CD4-positive, alpha-beta T cell treated with Interleukin-1 beta for 1 hour (primary cell): ENCODE measurements at places on chromosomes 12 and 14.

DNA sequence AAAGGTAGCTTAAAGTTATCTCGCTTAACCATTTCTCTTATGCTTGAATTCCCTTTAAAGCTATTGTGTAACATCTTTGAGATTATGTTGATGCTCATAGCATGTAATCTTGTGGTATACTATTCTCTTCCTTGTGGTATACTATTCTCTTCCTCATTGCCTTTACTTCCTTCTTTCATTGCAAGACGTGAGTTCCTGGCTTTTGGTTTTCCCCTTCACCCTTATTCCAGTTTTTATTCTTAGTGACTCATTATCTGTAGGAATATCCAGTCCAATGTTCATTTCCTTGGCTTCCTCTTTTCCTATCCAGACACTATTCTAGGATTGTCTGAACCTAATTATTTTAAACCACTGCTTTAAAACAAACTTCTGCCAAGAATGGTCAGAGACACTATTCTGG lies 564.0 kb downstream of the CCER1 start:
- no peak for DNase-seq

GRCh38 chr12:127485528-127485927 lies 781.4 kb upstream of the TMEM132C start:
- DNase-seq = no peak

- no peak for DNase-seq
Observed at GRCh38 chr14:101889898-101890297, 74.5 kb upstream of the DYNC1H1 start.

DNA sequence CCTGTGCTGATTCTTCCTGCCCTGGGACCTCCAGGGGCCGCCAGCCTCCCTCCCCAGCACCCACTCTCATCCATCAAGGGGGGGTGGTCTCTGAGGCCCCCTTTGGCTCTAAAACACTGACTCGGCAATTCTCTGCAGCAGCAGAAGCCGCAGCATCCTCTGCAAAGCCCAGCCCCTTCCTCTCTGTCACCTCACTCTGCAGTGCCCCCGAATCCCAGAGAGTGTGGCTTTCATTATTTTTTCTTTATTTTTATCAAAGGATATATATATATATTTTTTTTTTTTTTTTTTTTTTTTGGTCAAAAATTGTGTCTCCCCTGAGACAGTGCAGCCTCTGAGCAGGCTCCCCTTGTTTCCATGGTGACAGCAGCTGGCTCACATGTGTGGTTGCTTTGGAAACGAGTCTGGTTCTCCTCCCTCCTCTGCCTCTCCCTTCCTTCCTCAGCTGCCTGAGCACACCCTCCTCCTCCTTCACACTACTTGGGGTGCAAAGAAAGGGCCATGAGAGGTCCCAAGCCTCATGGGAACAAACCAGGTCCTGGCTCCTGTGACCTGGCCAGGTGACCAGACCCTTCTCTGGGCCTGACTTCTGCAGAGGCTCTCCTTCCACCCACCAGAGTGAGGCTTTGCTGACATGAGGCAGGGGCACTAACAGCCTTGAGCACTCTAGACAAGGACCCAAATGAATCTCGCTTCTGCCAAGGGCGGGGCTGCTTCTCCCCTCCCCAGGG lies 100.5 kb downstream of the LRRC74A start:
- peak; percentile 86 for DNase-seq

DNA sequence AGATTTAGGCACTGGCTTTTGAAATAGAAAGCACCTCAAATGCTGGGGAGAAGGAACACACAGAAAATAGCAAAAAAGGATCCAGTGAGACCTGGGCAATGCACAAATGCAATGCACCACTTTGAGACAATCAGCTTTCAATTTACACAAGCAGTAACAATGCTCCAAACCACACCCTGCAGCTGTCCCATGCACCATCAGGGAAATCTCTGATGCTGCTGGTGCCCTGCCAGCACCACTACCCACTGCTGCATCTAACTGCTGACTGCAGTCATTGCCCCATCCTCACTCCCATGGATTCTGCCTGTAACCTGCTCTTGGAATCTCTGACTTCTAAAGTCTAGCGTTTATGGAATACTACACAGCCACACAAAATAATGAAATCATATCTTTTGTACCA lies 21.0 kb upstream of the HMGA2 start:
- no peak for DNase-seq

- peak; percentile 22 for DNase-seq
Observed at GRCh38 chr12:2853626-2854025, 3.2 kb downstream of the TEX52 start.

- DNase-seq = no peak
Observed at GRCh38 chr12:120614848-120615247, 25.6 kb upstream of the CABP1 start.

DNA sequence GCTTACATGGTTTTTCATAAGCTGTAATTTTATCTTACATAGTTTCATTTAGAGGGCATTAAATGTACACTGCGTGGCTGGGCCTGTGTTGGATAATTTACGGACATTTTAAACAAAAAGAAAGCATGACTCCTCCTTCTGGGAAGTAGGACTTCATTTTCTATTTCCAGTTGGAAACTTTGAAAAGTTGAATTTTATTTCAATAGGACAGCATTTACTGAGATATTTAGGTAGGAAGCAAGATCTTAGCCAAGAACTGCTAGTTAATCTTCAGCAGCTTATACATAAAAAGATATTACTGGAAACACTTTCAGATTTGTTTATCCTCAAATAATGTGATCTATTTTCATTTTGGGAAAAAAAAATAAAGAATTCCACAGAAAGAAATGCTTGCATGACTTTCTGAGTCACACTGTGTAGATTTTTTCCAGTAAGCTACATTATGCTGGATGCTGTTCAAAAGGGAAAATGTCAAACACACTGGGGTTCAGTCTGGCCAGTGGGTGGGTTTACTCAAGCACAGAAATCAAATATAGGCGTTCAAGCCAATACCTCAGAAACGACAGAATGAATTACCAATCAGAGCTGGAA lies 239.4 kb upstream of the KRR1 start:
- DNase-seq = no peak

- DNase-seq = peak; percentile 74
Observed at GRCh38 chr12:94263011-94263811, 114.8 kb downstream of the PLXNC1 start.

DNA sequence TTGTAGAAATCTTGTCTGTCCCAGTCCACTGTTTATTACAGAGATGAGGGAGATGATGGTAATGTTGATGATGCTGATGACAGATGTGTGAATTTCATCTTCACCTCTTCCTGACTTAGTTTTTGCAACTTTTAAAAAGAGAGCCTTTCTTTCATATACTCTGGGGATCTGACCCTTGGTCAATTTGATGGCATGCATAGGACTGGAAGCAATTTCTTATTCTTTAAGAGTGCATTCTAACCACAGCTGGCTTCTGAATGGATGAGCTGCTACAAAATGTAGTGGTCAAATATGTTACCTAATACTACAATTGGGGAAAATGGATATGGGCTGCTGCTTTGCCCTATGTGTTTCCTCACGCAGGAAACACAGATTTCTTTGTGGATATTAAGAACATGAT lies 80.8 kb downstream of the MYRFL start:
- no peak for DNase-seq

DNA sequence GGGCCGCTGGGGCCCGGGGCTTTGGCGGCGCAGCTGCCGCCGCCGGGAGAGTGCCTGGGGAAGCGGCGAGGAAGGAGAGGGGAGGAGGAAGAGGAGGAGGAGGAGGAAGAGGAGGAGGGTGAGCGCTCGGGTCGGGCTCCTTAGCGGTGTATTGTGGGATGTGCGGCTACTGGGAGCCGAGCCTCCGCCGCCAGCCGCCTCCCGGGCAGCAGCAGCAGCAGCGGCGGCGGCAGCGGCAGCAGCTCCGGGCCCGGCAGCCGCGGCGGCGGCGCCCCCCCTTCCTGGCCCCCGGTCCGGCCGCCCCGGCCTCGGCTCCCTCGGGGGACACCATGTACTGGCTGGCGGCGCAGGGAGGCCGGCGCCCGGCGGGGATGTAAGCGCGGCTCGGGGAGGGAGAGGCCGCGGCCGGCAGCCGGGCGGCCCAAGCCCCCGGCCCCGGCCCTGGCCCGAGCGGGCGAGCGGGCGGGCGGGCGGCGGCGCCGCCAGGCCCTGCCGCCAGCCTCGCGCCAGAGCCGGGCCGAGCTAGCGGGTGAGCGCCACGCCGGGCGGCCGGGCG lies at the start of gene SETD1B:
Gene SETD1B (plus strand): TSS at position 149 of the 556 bp plus-strand sequence. CDS start 729 bp downstream, outside the sequence.
- peak; percentile 67 for DNase-seq
